Activated CD8-positive, alpha-beta memory T cell treated with anti-CD3 and anti-CD28 coated beads for 1 hour (primary cell): ENCODE measurements at places on chromosomes 12 and 14.

DNA sequence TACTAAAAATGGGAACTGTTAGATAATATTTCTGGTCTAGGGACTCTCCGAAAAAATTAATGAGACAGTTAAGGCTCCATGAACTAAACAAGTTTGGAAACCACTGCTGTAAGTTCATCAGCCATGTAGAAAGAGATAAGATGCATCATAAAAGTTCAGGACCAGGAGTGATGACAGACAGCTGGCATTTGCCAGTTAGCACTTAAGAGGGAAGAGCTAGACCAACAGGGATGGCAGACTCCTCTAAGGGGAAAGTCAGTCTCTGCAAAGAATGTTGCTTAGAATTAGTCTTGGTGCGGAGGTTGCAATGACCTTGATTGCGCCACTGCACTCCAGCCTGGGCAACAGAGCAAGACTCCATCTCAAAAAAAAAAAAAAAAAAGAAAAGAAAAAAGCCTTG lies 129.4 kb downstream of the SYNE2 start:
- no peak for DNase-seq

DNA sequence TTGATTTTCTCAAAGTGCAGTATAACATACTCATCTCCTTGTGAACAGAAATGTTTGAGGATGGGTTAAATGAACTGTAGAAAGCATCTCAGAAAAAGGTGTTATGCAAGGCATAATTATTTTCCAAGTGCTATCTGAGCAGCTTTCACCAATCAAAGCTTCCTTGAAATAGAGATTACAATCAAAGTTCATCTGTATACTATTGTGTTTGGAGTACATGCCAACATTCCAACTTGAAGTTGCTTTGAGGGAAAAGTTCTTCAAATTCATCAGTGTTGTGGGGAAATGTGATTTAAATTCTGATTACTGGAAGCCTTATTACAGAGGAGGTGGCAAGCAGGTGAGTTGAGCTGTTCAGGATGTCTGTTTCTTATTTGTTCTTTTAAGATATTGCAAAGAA lies 68.2 kb downstream of the TMTC2 start:
- DNase-seq = no peak

- DNase-seq = no peak
These were observed 22.7 kb downstream of the CLMN start for GRCh38 chr14:95296966-95297365.

- no peak for DNase-seq
These were observed 6.7 kb downstream of the CDKN1B start for GRCh38 chr12:12723681-12724420.

GRCh38 chr12:63869656-63870055 lies 25.2 kb downstream of the SRGAP1 start:
- DNase-seq = no peak

DNA sequence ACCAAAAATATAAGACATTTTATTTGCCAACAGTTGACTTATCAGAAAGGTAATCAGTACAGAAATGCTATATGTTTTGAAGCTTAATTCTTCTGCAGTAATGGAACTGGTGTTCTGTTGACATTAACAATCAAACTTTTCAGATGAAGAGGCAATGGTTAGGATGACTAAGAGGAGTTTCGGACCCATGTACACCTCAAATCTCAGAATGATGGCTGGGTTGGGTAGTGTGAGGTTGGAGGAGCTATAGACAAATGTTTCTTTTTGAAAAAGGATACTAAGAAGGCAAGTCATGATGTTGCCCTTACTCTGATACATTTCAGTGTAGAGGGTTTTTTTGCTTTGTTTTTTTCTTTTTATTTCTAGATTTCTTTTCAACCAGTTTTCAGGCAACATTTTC lies 66.9 kb downstream of the KNTC1 start:
- DNase-seq = no peak

DNA sequence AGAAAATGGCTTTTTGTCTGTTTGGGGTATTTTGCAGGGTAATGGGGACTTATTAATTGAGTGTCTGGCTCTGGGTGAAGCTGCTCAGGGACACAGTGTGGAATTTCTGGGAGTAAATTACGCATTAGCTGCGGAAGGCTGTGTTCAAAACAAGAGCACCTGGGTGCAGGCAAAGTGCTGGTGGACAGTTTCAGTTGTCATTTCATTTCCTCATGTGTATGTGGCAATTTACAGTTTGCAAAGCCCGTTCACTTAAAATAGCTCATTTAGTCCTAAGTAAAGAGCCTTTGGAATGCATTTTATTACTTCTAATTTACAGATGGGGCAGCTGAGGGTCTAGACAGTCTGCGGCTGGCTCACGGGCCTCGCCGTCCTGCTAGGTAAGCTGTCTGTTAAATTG lies 546.8 kb downstream of the BCL11B start:
- DNase-seq = no peak

DNA sequence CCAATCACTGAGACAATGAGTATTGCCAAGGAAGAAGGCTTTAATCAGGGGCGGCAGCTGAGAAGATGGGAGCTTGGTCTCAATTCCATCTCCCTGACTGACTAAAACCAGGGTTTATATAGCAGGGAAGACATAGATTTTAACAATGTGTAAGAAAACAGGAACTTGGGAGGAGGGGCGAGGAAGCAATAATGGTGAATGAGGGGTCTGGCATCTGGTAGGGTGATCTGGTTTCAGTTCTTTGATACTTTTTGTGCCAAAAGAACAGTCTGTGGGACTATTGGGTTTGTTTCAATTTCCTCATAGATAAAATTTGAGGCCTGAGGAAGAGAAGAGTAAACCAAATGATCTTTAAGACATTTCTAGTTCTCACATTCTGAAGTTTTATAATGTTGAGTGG lies 49.2 kb downstream of the FUT8 start:
- no peak for DNase-seq

- no peak for DNase-seq
These were observed 16.4 kb upstream of the DNM1L start for GRCh38 chr12:32662665-32663064.
